ENCODE measurements at places on chromosomes 5 and 9.

- no peak for DNase-seq
These were observed 41.6 kb downstream of the ADAMTS12 start for GRCh38 chr5:33850100-33850594.

DNA sequence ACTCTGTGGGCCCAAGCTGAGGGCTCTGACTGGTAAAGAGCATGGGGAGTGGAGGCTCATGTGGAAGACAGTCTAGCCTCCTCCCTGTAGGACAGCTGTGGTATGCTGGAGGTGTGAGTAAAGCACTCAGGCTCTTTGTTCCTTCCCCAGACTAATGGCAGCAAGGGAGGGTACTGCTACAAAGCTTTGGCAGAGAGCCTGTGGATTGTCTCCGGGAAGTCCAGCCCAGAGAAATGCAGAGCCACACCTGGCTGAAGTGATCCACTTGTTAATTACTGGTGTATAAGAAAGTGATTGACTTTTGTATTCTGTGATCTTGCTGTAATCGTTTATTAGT, 161.7 kb downstream of the OXCT1 start:
- DNase-seq, result no peak

DNA sequence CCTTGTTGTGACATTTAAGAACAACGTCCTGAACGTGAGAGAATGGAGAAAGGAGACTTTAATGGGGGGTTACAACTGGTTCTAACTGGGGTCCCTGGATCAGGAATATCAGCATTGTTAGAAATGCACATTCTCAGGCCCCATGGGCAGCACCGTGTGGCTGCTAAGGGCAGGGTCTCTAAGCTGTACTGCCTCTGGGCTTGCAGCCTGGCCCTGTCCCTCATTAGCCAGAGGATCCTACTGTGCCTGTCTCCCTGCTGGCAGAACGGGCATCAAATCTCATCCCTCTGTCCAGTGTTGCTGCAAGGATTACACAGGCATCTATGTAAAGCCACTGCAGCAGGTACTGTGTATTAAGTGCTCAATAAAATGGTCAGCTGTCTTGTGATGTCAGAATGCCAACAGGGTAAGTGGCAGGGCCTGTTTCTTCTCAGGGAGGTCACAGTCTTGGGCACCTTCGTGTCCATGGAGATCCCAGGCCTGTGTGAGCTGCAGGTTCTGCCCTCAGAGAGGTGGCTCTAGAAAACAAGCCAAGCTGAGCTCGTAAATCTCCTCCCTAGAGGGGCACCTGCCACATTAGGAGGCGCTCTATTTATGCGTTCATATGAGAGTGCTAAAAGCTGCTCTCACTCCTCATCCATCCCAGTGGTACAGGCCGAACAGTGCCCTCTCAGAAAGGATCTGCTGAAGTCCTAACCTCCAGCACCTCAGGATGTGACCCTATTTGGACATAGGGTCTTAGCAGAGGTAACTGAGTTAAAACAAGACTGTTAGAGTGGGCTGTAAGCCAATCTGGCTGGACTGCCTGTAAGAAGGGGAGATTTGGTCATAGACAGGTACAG, 210.5 kb downstream of the GADD45G start:
- no peak for DNase-seq

GRCh38 chr5:17785774-17786173, 151.5 kb downstream of the TAF11L14 start:
- no peak for DNase-seq

DNA sequence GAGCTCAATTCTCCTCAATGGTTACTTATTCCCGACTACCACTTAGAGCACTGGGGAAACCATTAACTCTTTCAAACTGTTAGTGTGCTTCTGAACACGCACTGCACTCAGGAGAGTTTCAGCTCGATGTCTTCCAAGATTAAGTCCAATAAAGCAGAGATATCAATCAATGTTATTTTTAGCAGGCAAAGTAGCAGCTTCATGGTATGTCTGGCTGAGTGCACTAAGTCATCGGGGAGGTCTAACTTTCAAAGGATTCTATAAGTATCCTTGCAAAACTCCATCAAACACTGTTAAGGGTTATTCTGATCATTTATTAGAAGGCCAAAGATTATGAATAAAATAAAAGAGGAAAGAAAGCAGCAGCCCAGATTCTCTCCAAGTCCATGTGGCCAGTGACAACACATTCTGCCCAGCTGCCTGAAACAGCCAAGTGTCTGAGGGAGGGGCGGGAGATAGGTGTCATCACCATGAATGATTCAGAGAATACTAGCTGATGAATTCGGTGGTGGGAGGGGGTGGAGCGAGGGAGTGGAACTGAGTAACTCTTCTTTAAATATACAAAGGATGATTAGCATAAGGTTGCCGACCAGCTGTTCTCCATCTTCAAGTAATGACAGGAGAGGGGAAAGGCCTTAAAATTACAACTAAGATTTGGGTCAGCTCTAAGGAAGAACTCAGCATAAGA, 21.3 kb downstream of the NREP start:
- DNase-seq, result peak; percentile 90

DNA sequence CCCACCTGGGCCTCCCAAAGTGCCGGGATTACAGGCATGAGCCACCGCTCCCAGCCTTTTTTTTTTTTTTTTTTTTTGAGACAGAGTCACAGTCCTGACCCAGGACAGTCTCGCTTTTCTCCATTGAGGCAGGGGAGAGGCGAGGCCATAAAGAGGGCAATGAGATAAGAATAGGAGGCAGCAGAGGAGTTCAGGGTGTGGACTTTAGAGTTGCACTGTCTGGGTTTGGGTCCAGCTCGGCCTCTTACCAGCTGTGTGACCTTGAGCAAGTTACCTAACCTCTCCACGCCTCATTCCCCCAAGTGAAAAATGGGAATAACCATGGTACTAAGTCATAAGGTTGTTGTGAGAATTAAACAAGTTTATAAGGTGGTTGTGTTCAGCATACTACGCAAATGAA, 24.6 kb upstream of the ANKH start:
- no peak for DNase-seq

GRCh38 chr5:73437777-73438644, 10.6 kb downstream of the FOXD1 start:
- DNase-seq, result no peak

- DNase-seq, result no peak
These were observed 62.0 kb downstream of the RNF130 start for GRCh38 chr5:180009581-180009980.
